ENCODE measurements at places on chromosomes 6 and 20. TPM values are rescaled to one million over a fixed set of nuclear protein-coding genes. Genes with fewer than 3 reads are reported as not detected.

COL9A1 gene
- 1.8 TPM for polyA plus RNA-seq

KCNB1 gene
- 3.6 TPM for polyA plus RNA-seq

SLPI gene
- polyA plus RNA-seq = not detected

SPATA25 gene
- 5.1 TPM for polyA plus RNA-seq

CST7 gene
- not detected for polyA plus RNA-seq

Measured in neural cell (in vitro differentiated cells).